NCI-H2029 treated with DMSO at 0.1 percent for 48 hours (cell line): ENCODE measurements at places on chromosomes 7 and 10.

DNA sequence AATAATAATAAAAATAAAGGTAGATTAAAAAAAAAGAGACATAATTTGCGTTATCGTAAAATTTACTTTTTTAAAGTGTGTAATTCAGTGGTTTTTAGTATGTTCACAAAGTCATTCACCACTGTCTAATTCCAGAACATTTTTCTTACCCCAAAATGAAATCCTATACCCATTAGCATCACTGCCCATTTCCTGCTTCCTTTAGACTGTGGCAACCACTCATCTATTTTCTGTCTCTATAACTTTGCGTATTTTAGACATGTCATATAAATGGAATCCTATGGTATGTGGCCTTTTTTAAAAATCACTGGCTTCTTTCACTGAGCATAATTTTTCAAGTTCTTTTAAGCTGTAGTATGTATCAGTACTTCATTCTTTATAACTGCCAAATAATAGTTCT, 53.6 kb downstream of the KAT6B start:
- DNase-seq: no peak

DNA sequence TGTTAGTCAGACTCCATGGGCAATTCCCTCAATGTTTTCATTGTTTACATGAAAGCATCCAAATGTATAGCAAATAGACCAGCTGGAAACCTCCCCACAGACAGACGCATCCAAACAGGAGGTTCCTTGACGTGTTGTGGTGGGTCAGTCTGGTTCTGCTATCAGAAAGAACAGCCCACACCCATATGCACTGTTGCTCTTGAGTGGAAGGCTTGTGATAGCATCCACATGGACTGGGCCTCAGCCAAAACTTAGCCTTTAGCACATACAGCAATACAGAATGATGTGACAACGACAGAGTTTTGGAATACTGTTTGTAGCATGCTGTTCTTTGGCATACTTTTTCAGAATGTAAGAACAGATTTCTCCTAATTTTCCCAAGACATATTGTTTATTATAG, 299.2 kb upstream of the ETV1 start:
- DNase-seq: no peak

- no peak for DNase-seq
Measured at GRCh38 chr7:494259-494687, 25.4 kb downstream of the PDGFA start.

- DNase-seq: no peak
Measured at GRCh38 chr10:133110609-133111275, 23.0 kb downstream of the ADGRA1 start.

DNA sequence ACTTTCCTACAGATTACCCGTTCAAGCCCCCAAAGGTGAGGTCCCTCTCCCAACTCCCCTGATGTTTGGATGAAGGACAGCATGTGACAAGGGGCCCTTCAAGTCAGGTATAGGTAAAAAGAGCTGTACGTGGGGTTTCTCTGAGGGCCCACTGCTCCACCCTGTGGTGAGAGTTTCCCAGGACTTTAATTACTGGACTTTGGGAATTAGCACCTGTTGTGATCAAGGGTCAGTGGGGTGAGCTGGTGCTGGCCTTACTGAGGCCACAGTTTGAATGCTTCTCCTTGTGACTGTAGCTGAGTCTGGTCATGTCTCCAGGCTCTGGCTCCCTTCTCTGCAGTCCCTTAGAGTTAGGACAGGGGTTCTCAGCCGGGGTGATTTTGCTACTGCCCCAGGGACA, 16.8 kb downstream of the UBE2D4 start:
- no peak for DNase-seq

GRCh38 chr7:29320577-29320976, 126.0 kb downstream of the CHN2 start:
- DNase-seq: no peak

DNA sequence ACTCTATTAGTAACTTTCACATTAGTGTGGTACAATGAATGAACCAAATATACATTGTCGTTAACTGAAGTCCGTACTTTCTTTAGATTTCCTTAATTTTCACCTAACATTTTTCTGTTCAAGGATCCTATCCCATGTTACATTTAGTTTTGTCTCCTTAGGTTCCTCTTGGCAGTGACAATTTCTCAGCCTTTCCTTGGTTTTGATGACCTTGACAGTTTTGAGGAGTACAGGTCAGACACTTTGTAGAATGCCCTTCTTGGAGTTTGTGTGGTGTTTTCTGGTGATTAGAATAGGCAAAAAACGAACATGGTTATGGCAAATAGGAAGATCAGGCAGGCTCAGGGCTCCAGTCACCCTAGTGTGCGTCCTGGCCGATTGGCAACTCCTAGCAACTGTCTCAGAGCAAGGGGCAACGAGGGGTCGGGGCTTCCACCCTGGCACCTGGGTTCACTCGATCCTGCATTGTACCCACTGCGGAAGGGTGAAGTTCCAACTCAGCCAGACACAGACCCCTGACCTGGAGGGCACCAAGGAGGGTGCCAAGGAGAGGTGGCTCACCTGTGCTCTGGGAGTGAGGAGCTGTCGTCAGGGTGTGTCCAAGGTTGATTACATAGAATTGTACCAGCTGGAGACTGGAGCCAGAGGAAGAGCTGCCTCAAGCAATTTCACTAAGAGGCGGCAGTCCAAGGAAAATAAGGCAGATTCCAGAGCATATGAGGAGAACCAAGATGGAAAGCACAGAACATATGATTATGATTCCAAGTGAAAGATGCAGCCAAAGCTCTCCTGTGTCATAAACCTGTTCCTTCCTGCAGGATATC, 37.5 kb downstream of the PAPSS2 start:
- DNase-seq: no peak

GRCh38 chr10:61067671-61068336, 123.8 kb upstream of the RHOBTB1 start:
- no peak for DNase-seq

- DNase-seq: no peak
Measured at GRCh38 chr7:355568-355967, 65.6 kb downstream of the FOXL3 start.
